ENCODE measurements at places on chromosomes 13 and 19.

DNA sequence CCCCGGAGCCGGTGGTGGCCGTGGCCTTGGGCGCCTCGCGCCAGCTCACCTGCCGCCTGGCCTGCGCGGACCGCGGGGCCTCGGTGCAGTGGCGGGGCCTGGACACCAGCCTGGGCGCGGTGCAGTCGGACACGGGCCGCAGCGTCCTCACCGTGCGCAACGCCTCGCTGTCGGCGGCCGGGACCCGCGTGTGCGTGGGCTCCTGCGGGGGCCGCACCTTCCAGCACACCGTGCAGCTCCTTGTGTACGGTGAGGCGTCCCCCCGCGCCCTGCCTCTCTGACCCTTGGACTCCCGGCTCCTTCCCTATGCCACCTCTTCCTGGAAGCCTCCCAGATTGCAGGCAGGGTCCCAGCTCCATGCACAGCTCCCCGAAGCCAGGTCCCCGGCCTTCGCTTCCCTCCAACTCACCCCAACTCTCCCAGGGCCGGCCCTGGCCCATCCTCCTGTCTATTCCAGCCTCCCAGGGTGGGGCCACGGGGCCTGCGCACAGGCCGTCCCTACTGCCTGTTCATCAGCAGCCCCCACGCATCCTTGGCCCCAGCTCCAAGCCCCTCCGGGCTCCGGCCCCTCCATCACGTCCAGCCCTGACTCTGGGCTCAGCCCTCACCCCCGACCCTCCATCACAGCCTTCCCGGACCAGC, 1.7 kb downstream of the MADCAM1 start:
- no peak for DNase-seq

DNA sequence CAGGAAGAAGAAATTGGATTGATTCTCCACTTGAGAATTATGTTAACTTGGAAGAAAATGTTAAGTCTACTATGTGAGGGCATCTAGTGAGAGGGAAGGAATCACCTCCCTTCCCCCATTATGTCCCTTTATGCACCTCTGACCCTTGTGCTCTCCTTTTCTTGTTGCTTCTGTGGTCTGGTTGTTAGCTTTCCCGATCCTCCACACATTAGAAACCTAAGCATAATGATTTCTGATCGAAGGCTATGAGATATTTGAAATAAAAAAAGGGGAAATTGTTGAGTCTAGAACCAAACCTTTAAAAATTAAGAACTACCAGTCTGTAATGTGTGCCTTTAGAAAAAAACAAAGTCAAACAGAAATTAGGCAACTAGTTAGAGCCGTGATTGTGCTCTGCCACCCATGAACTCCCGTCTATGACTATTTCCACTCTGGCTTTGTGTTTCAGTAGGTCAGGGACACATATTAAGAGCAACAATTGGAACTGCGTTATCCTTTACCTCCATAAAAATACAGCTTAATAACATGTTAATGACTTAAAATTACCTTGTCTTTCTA, 463 bp upstream of the GPC6 start:
- DNase-seq: no peak

DNA sequence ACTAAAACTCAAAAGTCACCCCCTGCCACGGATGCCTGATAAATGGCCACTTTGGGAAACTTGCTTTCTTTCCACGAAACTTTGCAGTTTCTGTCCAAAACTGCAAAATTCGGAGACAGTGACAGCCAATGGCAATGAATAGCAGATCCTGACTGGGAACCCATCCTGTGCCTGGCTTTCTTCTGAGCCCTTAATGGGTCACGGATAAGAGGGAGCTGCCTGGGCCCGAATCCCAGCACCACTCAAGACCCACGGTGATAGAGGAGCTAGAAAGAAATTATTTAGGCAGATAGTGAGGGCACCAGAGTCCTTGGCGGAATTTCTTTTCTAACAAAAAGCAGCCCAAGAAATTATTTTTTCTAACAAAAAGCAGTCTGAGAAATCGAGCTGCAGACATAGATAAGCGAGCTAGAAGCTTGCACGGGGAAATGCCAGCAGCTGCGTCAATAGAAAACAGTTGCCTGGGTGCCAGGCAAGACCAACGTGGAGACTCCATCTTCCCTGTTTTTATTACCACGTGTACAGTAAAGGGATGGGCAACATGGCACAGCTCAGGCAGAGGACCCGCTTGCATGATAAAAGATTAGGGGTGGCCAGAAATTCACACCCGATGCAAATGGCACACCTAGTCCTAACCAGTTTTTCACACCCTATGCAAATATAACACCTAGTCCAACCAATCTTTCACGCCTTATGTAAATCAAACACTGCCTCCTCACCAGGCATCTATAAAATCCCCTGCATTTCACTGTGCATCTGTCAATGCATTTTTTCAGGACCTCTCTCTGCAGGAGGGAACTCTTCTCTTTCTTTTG, 7.1 kb upstream of the HSH2D start:
- DNase-seq: no peak

GRCh38 chr19:53958168-53958571, 4.6 kb upstream of the CACNG8 start:
- no peak for DNase-seq

GRCh38 chr13:21124852-21125251, 51.5 kb downstream of the SKA3 start:
- DNase-seq: no peak

- no peak for DNase-seq
Observed at GRCh38 chr13:21738630-21739029, 67.8 kb downstream of the FGF9 start.

DNA sequence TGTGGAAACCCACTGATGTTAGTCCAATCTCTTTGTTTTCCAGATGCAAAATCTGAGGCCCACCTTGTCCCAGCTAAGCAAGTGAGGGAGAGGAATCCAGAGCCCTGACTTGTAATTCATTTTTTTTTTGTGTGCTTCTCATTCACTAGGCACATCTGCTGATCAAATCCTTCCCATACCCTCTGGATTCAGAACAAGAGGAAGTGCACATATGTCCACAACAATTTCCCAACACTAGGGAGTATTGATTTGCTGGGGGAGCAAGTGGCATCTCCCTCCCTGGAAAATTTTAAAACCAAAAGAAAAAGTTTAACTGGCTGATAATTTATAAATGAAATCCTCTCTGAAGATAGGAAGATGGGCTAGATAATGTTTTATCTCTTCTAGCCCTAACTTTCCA, 94.6 kb upstream of the RFC3 start:
- DNase-seq: no peak

DNA sequence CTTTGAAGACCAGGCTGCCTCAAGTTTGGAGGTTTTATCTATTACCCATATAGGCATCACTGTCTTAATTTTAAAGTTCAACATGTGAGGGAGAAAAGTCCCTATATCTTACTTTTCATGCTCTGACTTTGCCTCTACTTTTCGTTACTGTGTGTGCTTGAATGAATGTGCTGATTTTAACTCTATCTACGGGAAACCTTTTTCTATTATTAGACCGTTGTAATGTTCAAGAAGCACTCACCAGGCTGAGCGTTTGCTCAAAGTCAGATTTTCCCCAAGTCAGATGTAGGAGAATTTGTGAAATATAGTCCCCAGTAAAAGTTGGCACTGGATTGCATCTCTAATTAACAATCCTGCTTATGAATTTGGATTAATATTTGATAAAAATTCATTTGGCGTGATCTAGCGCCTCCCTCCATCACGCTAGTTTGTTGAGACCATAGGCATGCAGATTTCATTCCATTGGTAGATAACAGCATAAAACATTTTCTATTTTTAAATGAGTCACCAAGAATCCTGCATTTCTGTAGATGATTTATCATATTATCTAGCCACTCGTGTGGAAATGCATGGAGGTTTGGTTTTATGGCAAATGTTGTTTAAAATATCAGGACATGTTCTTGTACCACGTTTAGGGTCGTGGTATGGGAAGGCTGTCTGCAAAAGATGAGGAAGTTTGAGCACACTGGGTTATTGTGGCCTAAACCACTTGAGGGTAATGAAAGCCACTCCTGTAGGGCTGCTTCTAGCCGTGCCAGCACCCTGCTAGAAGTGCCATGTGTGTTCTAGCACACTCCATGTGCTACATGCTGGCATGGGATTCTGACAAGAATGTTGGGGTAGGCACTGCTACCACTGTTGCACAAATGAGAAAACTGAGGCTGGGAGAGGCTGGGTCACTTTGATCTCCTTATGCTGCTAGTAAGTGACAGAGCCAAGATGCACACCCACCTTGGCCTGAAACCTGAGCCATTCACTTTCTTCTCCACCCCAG, 179.4 kb downstream of the FGF9 start:
- no peak for DNase-seq

All from activated T-helper 1 cell treated with Interleukin-2 at 50 U/mL for 16 hours (primary cell).